Sciatic nerve (tissue), 2 donors: ENCODE measurements at places on chromosomes 6 and 20.

GRCh38 chr20:36109251-36109947, 45.1 kb upstream of the EPB41L1 start:
- DNase-seq, result no peak

DNA sequence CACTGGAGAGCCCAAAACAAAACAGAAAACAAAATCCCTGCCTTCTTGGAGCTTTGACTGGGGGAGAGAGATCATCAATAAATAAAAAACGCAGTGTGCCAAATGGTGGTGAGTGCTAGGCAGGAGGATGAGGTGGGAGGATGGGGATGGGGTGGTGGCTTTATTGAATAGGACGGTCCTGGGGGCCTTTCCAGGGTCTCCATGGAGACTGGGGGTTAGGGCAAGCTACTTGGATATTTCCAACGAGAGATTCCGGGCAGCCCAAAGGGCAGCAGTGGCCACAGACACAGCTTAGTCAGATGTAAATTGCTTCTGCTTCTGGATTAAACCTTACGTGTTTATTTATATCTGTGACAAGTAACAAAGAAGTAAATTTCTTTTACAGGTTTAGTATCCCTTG, 700.1 kb downstream of the QKI start:
- no peak for DNase-seq

GRCh38 chr20:3172126-3172932, 1.0 kb downstream of the LZTS3 start:
- no peak for DNase-seq

GRCh38 chr6:112760831-112761230, 413.7 kb downstream of the RFPL4B start:
- no peak for DNase-seq

GRCh38 chr6:73248192-73248903, 14.6 kb downstream of the KHDC1 start:
- no peak for DNase-seq

DNA sequence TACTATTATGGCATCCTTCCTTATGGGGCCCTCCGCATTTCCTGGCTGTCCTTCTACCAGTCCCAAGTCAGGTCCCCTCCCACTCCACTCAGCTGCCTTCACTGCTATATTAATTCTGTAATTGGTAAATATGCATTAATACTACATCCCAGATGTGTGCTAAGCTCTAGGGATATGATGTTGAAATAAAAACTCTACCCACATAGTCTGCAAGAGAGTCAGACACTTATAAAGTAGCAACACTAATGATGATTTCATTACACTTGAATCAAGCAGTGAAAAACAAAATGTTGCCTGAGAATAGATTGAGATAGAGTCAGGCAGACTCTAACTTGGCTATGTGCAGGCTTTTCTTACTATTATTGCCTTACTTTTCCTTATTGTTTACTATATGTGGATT, 62.4 kb downstream of the AIG1 start:
- no peak for DNase-seq

- DNase-seq, result no peak
Observed at GRCh38 chr6:135514706-135515105, 17.2 kb upstream of the AHI1 start.

- DNase-seq, result no peak
Observed at GRCh38 chr20:63587256-63587655, 13.2 kb upstream of the HELZ2 start.

DNA sequence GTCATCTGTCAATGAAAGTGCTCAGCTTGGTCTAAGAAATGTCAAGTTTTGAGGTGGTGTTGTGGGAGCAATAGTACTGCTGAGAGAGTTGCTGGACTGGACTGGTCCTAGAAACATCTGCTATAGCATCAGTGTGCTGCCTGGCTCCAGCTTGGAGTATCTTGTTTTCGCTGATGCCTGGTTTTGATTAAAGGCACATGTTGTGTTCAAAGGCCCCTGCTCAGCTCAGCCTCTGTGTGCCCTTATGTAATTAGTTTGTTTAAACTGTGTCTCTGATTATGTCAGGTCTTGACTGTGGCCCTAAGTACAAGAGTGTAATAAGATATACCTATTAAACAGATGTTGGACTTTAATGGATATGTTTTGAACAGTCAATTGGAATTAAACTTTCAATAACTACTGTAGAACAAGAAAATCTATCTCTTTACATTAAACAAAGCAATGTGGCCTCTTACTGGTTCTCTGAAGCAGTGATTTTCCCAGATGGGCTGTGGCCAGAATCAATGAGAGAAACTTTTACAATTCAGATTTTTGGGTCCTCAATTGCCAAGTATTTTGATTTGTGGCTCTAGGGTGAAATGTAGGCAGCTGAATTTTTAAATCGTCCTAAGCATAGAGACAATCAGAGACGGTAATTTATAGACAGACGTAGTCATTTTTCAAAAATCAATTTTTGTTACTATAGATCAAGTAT, 668.2 kb downstream of the DHX35 start:
- no peak for DNase-seq

GRCh38 chr6:44530209-44530909, 142.9 kb downstream of the CDC5L start:
- no peak for DNase-seq

- no peak for DNase-seq
Observed at GRCh38 chr6:130840050-130840449, 12.8 kb downstream of the SMLR1 start.

DNA sequence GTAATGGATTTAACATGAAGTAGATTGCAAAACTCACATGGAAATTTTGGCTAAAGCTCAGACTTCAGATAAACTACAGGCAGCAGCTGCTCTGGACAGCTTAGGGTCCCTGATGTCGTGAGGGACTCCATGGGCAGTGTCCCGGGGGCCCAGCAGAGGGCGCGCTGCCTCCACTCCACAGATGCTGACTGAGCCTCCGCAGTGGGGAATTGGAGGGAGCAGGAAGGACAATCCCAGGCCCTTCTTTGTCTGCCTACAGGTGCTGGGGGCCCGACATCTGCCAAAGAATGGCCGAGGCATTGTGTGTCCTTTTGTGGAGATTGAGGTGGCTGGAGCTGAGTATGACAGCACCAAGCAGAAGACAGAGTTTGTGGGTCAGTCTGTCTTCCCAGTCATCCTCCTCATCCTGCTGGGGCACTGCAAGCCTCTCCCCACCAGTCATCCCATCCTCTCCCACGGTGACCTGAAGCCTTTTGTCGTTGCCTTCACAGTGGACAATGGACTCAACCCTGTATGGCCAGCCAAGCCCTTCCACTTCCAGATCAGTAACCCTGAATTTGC, 35.9 kb downstream of the PLCG1 start:
- peak; percentile 92 for DNase-seq

- DNase-seq, result no peak
Observed at GRCh38 chr6:74735304-74735703, 470.5 kb downstream of the COL12A1 start.

DNA sequence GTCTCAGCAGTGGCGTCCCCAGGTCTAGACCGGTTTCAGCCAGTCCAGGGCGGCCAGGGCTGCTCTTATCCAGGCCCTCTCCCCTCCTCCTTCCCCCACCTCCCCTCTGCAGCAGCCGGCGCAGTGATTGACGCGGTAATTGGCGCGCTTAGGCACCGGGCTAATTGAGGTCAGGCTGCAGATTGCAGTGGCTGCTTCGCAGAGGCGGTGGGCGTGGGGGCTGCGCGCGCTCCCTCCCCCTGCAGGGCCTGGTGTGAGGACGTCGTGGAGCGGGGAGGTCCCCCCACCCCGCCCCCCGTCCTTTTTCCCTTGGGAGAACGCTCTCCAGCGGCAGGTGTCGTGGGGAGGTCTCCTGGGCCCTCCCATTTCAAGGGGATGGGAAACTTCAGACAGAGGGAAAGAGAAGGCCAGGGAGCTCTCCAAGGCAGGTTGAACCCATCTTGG, 70.4 kb upstream of the BLCAP start:
- DNase-seq, result no peak

GRCh38 chr6:137764464-137764863, 102.6 kb upstream of the TNFAIP3 start:
- no peak for DNase-seq

- no peak for DNase-seq
Observed at GRCh38 chr6:100426744-100427338, 37.9 kb downstream of the SIM1 start.

DNA sequence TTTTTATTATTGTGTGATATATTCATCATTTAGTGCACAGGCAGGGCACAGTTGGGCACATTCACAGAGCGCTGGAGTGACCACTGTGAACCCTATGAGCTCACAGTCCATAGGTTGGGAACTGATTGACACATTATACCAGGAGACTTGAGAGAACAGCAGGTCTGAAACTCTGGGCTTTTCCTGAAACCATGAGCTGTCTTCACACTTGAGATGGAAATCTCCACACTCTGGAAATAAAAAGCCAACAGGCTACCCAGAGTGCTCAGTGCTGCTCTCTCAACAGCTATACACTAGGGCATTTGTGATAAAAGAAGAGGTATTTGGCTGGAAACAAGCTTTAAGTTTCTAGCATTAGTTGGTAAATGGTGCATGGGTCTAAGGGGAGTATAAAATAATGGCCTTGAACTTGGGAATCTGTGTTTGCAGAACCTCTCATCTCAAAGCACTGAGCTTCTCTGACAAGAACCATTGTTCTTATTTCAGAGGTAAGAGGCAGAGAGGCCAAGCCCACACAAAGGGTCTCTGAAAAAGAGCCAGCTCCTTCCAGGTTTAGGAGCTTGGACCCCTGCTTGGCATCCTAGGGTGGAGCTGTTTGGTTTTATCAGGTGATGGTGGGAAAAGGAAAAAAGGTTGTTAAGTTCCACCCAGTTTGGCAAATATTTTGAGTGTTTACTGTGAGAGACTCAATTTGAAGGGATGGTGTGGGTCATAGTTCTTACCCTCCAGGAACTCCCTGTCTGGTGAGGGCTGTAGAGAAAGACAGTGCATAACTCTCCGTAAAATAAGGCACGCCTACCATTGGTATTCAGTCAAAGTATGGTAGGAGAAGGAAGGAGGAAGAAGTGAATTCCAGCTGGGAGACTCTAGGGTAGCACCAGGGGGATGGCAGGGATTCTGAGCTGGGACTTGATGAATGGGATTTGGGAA, 14.5 kb downstream of the CHMP4B start:
- no peak for DNase-seq

- no peak for DNase-seq
Observed at GRCh38 chr6:87514831-87515230, 42.1 kb downstream of the SLC35A1 start.

DNA sequence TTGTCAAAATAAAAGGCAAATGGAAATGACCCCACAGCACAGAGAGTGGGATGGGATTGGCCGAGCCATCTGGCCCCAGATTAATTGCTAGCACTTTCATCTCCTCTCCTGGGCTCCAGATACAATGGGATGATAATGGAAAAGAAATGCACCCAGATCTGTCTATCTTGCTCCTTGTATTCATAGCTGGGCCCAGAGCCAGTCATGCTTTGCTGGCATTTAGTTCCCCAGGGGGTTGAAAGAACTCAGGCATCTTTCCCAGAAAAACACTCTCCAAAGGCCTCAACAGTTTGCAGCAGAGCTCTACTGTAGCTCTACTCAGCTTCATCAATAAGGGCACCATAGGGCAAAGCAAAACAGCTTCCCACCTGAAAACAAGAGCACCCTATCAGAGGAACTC, 116.0 kb upstream of the FOXA2 start:
- no peak for DNase-seq

- DNase-seq, result no peak
Observed at GRCh38 chr6:20572288-20572687, 38.0 kb downstream of the CDKAL1 start.

DNA sequence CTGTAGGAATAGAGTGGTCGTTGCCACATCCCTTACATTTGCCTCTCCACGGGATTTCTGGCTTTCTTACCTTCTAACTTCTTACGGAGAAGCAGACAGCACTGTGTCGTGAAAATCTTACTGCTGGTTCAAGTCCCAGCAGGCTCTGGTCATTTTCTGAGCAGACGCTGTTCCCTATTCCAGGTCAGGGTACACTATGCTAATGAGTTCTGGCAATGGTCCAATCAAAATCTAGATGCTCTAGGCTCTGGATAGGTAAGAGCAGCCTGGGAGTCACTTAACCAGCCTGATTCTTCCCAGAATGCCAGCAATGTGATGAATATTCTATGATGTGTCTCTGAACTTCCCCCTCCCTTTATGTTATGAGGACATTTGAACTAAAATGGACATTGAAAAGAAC, at the start of gene GCM1:
GCM1 (minus strand) TSS at position 158 of the 400 bp plus-strand sequence. CDS start 3,209 bp downstream, outside the sequence.
- no peak for DNase-seq

GRCh38 chr6:119527231-119527578, 177.6 kb upstream of the MAN1A1 start:
- DNase-seq, result no peak

- no peak for DNase-seq
Observed at GRCh38 chr6:91600561-91600960, 1013.7 kb upstream of the MAP3K7 start.

GRCh38 chr20:40197691-40198090, 491.3 kb downstream of the MAFB start:
- DNase-seq, result no peak

- peak; percentile 80 for DNase-seq
Observed at GRCh38 chr6:17281100-17281496, at the start of gene RBM24. TSS of gene RBM24 (plus strand) at chr6:17281361. CDS start at chr6:17281582, 221 bp downstream.

DNA sequence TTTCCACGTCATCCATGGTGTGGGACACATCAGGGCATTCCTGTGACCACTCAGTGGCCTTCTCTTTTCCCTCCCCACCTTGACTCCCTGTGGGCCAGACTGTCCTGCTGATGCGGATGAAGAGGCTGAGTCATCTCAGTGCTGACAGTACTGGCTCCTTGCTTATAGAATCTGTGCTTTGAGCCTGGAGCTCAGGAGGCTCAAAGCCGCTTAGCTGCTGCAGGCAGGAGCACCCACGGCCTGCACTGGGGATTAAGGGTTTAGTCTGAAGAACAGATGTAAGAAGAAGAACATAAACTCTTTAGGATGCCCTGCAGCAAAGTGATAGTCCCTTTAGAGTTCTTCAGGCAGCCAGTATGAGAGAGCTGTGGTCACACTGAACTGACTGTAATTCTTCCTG, 642.0 kb upstream of the CHD6 start:
- DNase-seq, result no peak

DNA sequence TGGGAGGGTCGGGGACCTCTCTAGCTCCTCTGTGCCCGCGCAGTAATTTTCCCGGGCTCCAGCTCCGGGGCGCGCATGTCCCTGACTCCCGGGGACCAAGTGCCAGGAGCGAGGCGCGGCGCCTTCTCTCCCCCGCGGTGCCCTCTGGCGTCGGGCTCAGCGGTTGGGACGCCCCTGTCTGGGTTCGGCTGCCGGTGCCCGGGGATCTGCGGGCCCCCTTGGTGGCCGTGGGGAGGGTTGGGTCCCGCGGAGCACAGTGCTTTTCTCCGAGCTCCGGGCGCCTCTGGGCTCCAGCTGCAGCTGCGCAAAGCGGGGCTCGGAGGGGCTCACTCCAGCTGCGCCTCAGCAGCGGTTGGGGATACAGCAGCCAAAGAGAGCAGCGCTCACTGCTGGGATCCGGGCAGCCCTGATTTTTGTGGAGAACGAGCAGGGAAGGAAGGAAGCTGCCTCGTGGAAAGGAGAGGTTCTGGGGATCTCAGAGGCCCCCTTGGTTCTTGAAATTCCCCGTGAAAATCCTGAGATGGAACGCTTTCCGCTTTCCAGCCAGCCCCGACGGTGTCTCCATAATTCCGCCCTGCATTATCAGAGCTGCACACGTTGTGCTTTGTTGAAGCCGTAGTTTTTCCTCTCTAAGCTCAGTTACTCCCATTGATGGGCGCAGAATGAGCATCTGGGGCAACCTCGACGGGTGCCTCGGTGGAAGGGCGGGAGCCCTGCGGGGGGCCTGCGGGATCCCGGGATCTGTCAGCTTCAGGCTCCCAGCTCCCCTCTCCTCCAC, 861 bp downstream of the PPP1R14C start:
- no peak for DNase-seq
